ENCODE measurements at places on chromosomes 12 and 14.

DNA sequence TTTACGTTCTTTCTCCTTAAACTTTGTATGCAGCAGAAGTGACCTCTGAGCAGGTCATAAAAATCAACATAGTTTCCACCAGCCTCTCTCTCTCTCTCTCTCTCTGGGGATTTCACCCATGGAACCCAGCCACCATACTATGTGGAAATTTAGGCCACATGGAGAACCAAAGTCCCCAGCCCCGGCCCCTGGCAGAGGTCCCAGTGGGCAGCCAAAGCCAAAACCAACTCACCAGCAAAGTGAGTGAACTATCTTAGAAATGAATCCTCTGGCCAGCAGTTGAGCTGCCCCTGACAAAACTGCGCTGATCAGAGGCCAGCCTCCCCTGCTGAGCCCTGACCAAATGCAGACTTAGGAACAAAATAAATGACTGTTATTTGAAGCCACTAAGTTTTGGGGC is 9.2 kb downstream of the DUSP6 start:
- no peak for DNase-seq

- no peak for DNase-seq
Observed at GRCh38 chr14:77123381-77124325, 17.9 kb downstream of the ZDHHC22 start.

- no peak for DNase-seq
Observed at GRCh38 chr12:110453569-110454296, 3.6 kb upstream of the ARPC3 start.

DNA sequence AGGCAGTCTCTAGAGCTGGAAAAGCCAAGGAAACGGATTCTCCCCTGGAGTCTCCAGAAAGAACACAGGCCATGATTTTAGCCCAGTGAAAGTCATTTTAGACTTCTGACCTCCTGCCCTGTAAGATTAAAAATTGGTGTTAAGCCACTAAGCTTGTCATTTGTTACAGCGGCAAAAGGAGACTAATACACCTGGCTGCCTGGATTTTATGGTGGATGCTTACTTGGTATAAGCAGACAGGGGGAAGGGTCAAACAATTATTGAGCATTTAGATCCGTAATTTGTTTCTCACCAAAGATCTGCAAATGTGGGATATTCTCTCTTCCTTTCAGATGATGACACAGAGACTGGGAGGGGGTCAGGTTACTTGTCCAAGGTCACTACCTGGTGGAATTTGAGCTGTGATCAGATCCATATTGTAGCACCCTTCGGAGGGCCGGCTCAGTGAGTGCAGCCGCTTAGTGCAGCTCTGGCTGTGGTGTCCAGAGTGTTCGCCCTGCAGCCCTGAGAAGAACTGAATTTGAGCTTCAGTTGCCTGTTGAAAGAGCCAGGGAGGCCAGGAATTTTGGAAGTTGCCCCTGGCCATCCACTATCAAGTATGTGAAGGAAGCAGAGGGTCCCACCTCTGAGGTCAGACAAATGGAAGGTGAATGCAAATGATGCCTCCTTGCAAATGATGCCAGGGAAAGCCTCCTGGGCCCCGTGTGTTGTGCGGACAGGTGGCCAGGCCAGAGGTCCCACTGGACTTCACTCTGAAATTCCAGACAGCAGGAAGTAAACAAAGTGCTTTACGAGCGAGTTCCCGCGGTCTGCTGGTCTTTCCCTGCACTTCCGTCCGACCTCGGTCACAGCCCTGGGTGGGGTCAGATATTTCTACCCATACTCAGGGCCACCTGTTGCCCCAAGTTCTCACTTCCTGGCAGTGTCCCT is 15.1 kb downstream of the GLRX5 start:
- DNase-seq = no peak

GRCh38 chr14:63273717-63274655 is 44.7 kb downstream of the GPHB5 start:
- no peak for DNase-seq

GRCh38 chr12:21459474-21459873 is 22.0 kb downstream of the PYROXD1 start:
- no peak for DNase-seq

DNA sequence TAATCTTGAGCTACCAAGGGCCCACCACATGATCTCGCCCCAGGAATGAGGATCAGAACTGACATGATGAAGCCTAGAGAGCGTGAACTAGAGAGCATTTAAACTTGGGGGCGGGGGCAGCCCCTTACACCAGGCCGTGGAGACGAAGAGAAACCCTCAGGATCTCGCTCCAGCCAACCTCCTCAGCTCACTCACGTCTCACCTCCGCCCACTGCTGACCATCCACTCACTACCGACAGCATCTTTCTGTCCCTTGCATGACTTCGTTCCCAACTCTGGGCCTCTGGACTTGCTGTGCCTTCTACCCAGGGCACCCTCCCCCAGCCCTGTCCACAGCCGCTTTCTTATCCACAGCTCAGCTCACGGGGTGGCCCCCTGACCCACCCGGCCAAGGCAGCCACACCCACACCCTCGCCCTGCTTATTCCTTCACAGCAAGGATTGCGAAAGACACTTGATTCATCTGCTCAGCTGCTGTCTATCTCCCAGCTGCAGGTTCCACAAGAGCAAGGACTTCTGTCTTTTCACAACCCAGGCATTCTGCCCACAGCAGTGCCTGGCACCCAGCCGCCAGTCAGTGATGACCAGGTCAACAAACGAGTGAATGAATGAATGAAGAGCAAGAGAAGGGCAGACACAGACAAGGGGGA is 6.4 kb downstream of the STX2 start:
- peak; percentile 78 for DNase-seq

GRCh38 chr12:5442251-5443006 is 10.5 kb downstream of the NTF3 start:
- peak; percentile 73 for DNase-seq

GRCh38 chr14:73792481-73792880 is 59.1 kb upstream of the PTGR2 start:
- no peak for DNase-seq

DNA sequence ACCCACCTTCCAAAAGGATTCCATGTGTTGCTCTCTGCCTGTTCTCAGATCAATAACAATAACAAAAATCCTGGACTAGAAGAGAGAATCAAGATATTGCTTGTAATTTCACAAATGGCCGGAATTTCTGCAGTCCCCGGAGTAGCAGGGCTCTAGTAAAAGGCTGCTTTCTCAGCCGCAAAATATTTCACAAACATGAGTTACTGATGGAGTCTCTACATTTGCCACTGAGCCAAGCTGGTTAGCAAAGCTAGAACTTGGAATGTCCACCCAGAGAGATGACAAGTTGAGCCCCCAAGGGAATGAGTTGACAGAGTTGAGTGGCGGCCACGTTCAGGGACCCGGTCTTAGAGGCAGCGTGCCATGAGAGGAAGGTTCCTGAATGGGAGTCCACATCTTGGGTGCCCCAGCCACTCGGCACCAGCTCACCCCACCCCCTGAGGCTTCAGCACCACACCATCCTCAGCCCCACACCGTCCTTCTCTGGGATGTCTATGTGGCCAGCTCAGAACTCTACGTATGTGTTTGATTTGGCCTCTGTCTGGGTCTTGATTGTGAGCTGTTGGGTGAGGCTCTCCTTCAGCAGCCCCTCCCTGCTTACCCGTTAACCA is 15.9 kb downstream of the FBLN5 start:
- DNase-seq = no peak

DNA sequence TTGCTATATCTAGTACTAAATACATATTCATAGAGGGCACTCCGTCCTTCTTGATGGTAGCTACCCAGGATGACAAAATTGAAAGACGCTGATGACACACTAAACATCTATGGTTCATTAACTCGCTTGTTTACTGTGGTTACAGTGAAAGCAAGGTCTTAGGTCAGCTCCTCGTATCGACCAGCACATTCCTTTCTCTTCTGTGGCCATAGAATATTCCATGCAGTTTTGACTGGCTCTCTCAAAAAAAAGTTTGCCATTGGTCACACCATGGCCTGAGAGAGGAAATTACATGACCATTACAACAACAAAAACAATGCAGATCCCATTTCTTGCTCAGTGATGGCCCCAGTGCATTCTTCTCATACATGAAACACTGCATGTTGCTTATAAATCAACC is 411.4 kb upstream of the SOX5 start:
- DNase-seq = peak; percentile 19

GRCh38 chr14:65879248-65880009 is 466.9 kb downstream of the FUT8 start:
- peak; percentile 60 for DNase-seq

GRCh38 chr12:69676257-69677012 is 22.7 kb downstream of the BEST3 start:
- peak; percentile 18 for DNase-seq

GRCh38 chr12:106644335-106645073 is 61.7 kb downstream of the RFX4 start:
- DNase-seq = no peak

DNA sequence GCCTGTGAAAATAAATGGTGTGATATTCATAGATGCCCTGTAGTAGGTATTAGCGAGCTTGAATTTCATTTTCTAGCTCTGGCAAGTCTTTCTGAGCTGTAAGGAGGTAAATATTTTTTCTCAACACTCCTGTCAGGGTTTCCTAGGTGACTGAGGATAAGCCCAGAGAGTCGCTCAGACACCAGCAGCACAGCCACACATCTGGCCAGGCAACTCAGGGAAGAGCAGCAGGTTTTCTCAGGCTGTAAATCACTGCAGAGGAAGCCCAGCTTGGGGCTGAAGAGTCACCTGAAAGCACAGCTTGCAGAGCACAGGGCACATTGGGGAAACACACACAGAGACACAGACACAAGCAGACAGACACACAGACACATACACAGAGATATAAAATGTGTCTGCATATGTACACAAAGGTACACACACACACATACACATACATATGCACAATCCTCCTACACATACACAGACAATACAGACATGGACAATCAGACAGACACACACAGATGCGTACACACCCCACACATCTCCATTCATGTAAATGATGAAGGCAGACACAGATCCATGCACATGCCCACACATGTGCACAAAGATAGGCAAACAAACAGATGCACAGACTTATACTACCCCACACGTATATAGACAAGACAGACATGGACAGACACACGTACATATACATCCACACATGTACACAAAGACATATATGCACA is 232.0 kb upstream of the TMTC1 start:
- no peak for DNase-seq

GRCh38 chr12:29073631-29074239 is 75.3 kb upstream of the FAR2 start:
- peak; percentile 49 for DNase-seq

GRCh38 chr14:78086342-78086741 is 83.8 kb upstream of the NRXN3 start:
- DNase-seq = no peak

- peak; percentile 84 for DNase-seq
Observed at GRCh38 chr14:61147381-61147821, 133.7 kb downstream of the TMEM30B start.

DNA sequence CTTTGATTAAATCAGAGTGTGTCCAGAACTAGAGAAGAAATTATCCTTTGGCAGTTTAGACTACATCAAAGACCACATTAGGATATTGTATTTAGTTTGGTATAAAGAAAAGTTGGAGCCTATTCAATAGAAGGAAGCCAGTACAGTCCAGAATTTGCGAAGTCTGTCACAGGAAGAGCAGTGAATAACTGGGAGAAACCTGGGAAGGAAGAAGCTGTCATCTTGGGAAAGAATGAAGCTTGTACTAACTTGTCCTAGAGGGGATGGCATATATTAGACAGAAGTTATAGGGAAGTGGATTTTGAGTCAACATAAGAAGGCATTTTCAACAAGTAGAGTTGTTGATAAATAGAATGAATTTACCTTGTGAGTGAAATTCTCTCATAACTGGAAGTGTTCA is 386.7 kb downstream of the LRIG3 start:
- no peak for DNase-seq

DNA sequence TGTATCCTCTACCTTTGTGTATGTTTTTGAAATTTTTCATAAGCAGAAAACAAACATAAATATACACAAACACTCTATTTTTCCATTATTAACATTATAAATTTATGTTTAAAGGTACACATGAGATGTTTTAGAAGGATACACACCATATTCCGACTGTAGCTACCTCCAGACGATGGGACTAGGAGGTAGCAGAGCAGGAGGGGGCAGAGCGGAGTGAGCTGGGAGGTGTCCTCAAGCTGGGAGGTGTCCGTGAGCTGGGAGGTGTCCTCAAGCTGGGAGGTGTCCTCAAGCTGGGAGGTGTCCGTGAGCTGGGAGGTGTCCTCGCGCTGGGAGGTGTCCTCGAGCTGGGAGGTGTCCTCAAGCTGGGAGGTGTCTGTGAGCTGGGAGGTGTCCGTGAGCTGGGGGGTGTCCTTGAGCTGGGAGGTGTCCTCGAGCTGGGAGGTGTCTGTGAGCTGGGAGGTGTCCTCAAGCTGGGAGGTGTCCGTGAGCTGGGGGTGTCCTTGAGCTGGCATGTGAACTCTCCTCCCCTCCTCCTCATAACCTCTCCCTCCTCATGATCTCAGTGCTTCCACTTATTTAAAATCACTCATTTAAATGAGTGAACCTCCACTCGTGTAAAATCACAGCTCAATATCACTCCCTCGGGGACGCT is 346.9 kb upstream of the SFSWAP start:
- no peak for DNase-seq

DNA sequence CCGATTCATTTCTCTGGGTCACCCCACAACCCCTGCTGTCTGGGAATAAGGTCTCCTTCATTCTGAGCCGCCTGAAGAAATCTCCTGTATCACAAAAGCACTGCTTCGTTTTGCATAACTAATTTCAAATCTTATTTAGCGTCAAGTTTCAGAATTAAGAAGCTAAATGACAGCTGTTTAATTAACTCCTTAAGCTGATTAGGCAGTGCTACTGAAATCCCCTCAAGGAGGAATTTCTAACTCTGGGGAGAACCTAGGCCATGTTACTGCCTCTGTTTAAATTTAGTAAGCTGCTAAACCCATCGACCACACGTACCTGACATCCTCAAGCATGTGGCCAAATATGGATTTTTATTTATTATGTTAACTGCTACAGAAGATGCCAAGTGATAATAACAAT is 373.6 kb downstream of the GLT1D1 start:
- no peak for DNase-seq

DNA sequence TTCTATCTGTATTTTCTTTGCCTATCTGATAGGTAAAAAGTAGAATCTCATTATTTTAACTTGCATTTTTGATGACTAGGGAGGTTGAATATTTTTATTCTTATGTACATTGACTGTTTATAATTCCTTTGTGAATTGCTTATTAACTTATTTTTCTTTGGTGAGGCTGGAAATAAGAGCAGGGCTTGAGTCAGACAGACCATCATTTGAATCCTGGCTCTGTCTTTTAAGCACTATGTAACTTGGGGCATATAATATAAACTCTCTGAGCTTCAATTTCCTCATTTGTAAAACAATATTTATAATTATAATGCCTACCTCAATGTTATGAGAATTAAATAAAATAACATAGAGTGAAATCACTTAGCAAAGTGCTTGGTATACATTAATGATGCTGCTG is 108.9 kb downstream of the MSRB3 start:
- peak; percentile 70 for DNase-seq

DNA sequence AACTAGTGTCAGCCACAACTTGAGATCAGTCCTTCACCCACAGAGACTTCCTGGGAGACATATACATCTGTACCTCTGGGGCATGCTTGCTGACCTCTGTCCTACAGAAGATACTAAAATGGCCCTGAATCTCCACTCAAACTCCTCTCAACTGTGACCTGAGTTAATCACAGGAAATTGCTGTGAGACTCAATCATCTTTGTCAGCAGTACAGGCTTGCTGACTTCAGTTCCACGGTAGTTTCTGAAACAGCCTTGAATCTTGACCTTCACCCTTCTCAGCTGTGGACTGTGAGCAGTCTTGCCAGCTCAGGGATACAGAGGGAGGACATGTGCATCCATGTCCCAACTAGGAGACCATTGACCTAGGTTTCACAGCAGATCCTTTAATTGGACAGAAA is 1.4 kb upstream of the KLRC1 start:
- DNase-seq = no peak

- DNase-seq = no peak
Observed at GRCh38 chr14:67555518-67556090, 22.5 kb downstream of the PLEKHH1 start.
